ENCODE measurements at places on chromosomes 11 and 22. TPM values are rescaled to one million over a fixed set of nuclear protein-coding genes. Genes with fewer than 3 reads are reported as not detected.

LDHAL6A gene
- 0.19 TPM for total RNA-seq

NADSYN1 gene
- total RNA-seq: 91.9 TPM

RFPL2 gene
- 0.53 TPM for total RNA-seq

DERL3 gene
- 8.1 TPM for total RNA-seq

SEZ6L gene
- total RNA-seq: not detected

CHRNA10 gene
- 1.0 TPM for total RNA-seq

OR52A5 gene
- not detected for total RNA-seq

TLCD5 gene
- 1.6 TPM for total RNA-seq

UBQLNL gene
- not detected for total RNA-seq

NKAPD1 gene
- total RNA-seq: 17.5 TPM

TSSK2 gene
- not detected for total RNA-seq

CCDC87 gene
- total RNA-seq: 0.12 TPM

POU2AF1 gene
- 28.3 TPM for total RNA-seq

IL17RA gene
- total RNA-seq: 14.7 TPM

FXYD6 gene
- 0.26 TPM for total RNA-seq

OR51G2 gene
- total RNA-seq: not detected

ADAMTS8 gene
- not detected for total RNA-seq

HYLS1 gene
- 8.2 TPM for total RNA-seq

TRIM49 gene
- total RNA-seq: not detected

HDAC10 gene
- 47.6 TPM for total RNA-seq

RAG1 gene
- total RNA-seq: 0.41 TPM

FIBIN gene
- not detected for total RNA-seq

CARD18 gene
- total RNA-seq: not detected

OR4C5 gene
- total RNA-seq: not detected

SLC22A12 gene
- total RNA-seq: not detected

CYTH4 gene
- 58.7 TPM for total RNA-seq

PDGFB gene
- 13.3 TPM for total RNA-seq

MEI1 gene
- total RNA-seq: 52.3 TPM

Data from activated CD4-positive, alpha-beta memory T cell treated with anti-CD3 and anti-CD28 coated beads for 36 hours (primary cell).